ENCODE measurements at places on chromosomes 2 and 18.

DNA sequence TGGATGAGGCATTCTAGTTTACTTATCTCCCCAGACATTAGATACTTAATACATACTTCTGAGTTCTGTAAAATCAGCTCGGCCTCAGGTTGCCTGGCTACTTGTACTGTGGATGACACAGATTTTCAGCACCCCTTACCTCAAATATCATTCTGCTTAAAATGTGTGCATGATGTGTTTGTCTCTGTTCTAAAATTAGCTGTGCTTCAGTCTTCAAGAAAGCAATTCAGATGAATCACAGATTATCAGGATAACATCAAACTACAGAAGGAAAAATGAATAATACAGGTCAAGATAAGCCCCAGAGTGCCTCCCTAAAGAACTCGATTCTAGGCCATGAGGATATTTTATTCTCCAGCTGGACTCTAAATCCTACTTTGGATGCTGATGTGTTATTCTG lies 21.3 kb upstream of the MAPRE2 start:
- DNase-seq: no peak

DNA sequence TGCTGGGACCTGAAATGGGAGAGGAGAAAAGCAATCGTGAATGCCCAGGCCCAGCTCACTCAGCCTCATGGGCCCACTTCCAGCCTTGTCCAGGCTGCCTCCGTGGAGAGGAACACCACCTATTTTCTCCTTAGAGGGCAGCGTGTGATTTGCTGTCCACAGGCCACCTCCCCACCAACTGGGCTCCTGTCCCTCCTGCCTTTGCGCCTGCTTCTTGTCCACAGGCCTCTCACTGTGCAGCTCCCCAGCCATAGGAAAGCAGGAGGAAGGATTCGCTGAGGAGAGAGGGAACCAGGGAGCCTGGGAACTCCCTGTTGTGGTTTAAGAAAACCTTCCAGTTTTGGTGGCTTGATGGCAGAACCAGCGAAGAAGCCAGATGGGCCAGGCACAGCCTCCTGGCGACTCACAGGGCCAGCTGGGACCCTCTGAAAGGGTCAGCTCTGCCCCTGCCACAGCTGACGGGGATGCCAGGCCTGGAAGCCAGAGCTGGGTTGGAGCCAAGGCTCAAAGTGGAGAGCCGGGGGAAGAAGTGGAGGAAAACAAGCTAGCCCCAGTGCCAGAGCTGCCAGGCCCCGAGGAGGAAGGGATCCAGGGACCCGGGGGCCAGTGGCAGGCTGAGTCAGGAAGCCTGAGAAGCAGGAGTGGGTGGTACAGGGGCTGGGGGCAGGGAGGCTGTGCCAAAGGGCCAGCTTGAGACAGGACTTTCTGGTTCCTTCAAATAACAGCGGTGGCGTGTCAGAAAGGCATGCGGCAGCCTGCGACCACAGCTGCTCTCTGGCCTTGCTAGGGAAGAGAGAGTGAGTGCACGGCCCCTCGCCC lies 9.9 kb downstream of the TMBIM1 start:
- DNase-seq: no peak

DNA sequence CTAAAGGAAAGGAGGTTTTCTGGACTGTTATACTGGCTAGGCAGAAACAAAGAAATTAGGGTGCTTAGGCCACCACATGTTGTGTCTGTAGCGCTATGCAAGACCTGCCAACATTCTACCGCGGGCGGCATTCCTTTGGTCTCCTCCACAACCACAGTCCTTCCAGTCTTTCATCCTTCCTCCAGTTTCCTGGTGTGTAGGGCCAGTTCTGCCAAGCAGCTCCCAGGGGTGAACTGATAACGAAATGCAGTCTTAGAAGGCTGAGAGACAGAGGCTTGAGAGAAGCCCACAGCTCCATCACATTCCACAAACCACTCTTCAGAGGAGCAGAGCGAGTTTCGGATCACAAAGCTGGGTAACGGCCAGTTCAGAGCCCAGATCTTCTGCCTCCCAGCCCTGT lies 19.5 kb upstream of the CXXC1 start:
- DNase-seq: no peak

- no peak for DNase-seq
Measured at GRCh38 chr2:151260573-151261230, 961 bp downstream of the RBM43 start.

GRCh38 chr2:47129191-47129706 lies 25.9 kb downstream of the STPG4 start:
- no peak for DNase-seq

Data from stimulated activated CD8-positive, alpha-beta memory T cell treated with anti-CD3 and anti-CD28 coated beads, Interleukin-2, amount 100 ng/mL, for 1 hour (primary cell).